ENCODE measurements at places on chromosomes 13 and 19. TPM values are rescaled to one million over a fixed set of nuclear protein-coding genes. Genes with fewer than 3 reads are reported as not detected.

DNA sequence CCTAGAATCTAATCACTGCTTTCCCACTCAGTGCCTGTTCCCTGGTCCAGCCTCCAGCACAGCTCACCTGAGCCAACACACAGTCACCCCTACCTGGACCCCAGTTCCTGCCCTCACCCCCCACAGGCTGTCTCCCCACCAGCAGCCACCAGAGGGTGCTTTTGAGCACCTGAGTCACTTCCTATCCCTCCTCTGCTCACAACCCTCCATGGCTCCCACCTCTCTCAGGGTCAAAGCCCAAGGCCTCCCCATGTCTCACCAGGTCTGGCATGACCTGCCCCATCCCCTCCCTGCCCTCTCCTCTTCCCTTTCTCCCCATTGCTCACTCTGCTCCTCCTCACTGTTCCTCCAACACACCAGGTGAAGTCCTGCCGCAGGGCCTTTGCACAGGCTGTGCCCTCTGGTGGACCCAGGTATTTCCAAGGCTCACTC lies 7.1 kb upstream of the DPP9 start:
- no peak overlapping the region for H3K27ac ChIP-seq
- H3K4me1 ChIP-seq, result no peaks in the 10 kb centered on the region
- no peaks in the 10 kb centered on the region for H3K36me3 ChIP-seq
- H3K4me3 ChIP-seq, result no peak overlapping the region
- no peaks in the 10 kb centered on the region for H3K27me3 ChIP-seq

GRCh38 chr13:51928231-51928630 lies 66.5 kb downstream of the CCDC70 start:
- no peaks in the 10 kb centered on the region for H3K36me3 ChIP-seq
- H3K27ac ChIP-seq, result no peak overlapping the region
- no peak overlapping the region for H3K4me3 ChIP-seq
- H3K27me3 ChIP-seq, result no peaks in the 10 kb centered on the region

DNA sequence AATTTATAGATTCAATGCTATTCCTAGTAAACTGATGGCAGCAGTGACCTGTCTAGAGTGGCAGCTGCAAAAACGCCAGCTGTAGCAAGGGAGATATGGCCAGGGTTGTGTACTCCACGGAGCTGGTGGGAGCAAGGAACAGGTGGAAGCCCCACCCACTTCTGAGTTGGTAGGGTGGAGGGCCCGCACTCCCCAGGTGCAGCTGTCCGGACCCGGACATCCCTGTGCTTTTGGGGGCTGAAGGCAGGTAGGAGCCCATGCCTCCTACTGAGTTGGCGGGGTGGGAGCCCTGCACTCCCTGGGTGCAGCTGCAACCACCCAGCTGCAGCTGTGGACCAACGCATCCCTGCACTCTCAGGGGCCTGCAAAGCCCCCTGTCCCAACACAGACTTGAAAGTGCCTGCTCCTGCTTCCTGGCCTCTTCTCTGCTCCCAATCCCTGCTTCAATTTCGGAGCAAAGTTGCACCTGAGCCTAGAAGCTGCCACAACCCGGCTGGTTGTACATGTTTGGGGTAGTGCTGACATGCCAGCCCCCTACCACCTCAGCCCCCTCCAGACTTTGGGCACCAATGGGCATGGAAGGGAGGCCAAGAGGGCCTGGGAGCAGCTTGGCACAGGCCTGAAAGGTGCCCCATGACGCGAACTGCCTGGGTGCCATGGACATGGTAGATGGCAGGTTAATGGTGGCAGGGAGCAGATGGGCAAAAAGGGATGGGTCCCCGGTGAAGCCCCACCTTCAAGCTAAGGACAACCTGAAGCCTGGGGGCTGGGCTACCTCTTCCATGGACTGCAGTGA lies 19.8 kb downstream of the UGGT2 start:
- no peaks in the 10 kb centered on the region for H3K27me3 ChIP-seq
- H3K4me1 ChIP-seq, result no peaks in the 10 kb centered on the region
- DNase-seq, result no peak
- H3K4me3 ChIP-seq, result no peak overlapping the region
- no peaks in the 10 kb centered on the region for H3K36me3 ChIP-seq

GRCh38 chr13:99741960-99742359 lies 229.6 kb downstream of the ZIC5 start:
- H3K27me3 ChIP-seq, result no peaks in the 10 kb centered on the region
- no peak overlapping the region for H3K4me3 ChIP-seq
- DNase-seq, result no peak
- H3K36me3 ChIP-seq, result no peaks in the 10 kb centered on the region

GRCh38 chr19:45047188-45047797 lies 8.4 kb downstream of the CLASRP start:
- H3K27me3 ChIP-seq, result no peaks in the 10 kb centered on the region
- no peak overlapping the region for H3K4me3 ChIP-seq
- DNase-seq, result no peak
- H3K36me3 ChIP-seq, result peaks cover 11% of the 10 kb centered on the region
- no peak overlapping the region for H3K27ac ChIP-seq

DNA sequence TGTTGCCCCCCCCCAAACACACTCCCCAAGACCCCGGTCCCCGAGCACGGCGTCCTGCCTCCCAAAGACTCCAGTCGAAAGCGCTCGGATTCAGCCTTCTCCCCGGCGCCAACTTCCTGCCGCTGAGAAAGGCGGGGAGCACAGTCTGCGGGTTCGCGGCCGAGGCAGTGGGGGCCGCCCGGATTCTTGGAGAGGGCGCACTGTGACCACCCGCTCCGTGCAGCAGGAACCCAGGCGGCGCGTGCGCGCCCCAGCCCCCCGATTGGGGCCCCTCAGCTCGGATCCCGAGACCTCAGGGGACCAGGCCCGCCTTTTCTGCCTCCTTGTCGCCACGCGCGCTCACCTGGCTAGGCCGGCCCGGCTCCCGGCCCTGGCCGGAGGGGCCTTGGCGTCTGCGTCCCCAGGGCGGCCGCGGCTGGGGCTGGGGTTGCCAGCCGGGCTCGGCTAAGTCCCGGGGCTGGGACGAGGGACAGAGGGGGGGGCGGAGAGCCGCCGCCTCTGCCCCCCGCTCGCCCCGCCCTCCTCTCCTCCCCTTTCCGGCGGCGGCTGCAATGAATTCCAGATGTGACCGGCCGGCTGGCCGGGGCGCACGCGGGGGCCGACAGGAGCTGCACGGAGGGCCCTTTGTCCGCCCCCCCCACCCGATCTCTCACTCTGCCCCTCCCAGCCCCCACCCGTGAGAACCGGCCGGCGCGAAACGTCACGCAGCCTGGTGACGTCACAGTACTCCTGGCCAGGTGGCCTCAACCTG lies at the start of gene S1PR2:
Gene S1PR2 (minus strand): TSS at position 471 of the 751 bp plus-strand sequence. CDS start 6,426 bp downstream, outside the sequence.
- H3K4me1 ChIP-seq, result peaks cover 10% of the 10 kb centered on the region
- H3K4me3 ChIP-seq, result peak within 1 kb of the TSS; percentile 75
- peak; percentile 75 for DNase-seq
- H3K27me3 ChIP-seq, result no peaks in the 10 kb centered on the region

DNA sequence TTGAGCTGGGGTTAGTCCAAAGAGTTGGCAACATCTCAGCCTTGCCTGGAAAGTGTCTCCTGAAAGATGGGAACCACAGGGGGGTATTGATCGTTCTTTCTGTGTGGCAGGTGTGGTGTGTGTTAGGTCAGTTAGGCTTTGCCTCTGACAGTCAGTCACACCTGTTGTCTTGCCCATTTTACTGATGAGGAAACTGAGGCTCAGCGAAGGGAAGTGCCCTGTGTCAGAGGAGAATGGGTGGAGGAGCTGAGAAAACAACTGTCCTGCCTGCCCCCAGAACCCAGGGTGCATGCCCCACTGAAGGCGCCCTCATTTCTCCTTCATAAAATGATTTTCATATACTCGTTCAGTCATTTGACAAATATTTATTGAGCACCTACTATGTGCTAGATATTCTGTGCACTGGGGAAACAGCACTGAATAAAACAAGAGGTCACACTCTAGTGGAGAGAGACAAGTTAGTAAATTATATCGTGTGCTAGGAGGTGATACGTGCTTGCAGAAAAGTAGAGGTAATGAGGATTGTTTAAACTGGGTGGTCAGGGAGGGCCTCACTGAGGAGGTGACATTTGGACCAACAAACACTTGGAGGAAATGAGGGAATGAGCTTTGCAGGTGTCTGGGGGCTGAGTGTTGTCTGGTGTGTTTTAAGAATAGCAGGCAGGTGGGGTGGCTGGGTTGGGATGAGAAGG lies 1.6 kb downstream of the FXYD5 start:
- no peaks in the 10 kb centered on the region for H3K27me3 ChIP-seq
- peak overlapping the region; percentile 92 for H3K27ac ChIP-seq
- peaks cover 46% of the 10 kb centered on the region for H3K4me1 ChIP-seq
- peaks cover 47% of the 10 kb centered on the region for H3K36me3 ChIP-seq

DNA sequence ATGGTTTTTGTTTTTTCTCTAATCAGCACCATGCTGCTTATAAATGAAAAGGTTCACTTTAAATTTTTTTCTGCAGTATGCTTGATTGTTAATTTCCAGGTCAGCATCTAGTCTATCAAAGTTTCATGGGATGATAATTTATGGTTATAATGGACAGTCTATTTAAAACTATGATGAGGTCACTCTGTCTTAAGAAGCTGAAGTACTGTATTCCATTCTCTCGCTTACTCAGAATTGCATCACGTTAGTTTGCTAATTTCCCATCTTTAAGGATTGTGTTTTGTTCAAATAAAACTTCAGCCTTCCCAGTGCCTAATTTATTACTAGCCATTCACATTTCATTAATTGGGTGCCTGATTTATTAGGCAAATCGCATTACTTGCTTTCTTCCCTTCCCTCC lies 94.3 kb downstream of the GPC6 start:
- no peaks in the 10 kb centered on the region for H3K27me3 ChIP-seq
- no peaks in the 10 kb centered on the region for H3K4me1 ChIP-seq
- DNase-seq, result no peak

GRCh38 chr13:59623206-59623915 lies 540.4 kb downstream of the DIAPH3 start:
- no peaks in the 10 kb centered on the region for H3K4me1 ChIP-seq
- no peak overlapping the region for H3K27ac ChIP-seq
- H3K27me3 ChIP-seq, result peaks cover 2% of the 10 kb centered on the region
- no peaks in the 10 kb centered on the region for H3K36me3 ChIP-seq
- H3K4me3 ChIP-seq, result no peak overlapping the region
- DNase-seq, result no peak

DNA sequence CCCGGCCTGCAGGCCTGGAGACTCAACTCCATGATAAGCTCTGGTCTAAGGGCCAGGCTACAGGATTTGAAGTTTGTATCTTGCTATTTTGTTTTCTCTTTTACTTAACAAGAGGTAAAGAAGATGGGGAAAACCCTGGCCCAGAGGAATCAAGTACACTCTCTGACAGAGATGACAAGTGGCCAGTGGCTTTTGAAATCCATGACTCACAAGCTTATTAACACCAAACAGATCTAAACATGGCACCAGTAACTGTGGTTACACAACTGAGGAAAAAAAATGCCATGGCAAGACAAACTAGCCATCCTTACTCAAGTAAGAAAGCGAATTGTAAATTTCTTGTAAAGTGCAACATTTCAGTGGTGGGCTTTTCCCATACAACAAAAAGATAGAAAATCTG lies 72.6 kb upstream of the SERTM1 start:
- H3K4me3 ChIP-seq, result no peak overlapping the region
- no peak for DNase-seq
- H3K27ac ChIP-seq, result no peak overlapping the region
- peaks cover 5% of the 10 kb centered on the region for H3K27me3 ChIP-seq
- no peaks in the 10 kb centered on the region for H3K4me1 ChIP-seq

DNA sequence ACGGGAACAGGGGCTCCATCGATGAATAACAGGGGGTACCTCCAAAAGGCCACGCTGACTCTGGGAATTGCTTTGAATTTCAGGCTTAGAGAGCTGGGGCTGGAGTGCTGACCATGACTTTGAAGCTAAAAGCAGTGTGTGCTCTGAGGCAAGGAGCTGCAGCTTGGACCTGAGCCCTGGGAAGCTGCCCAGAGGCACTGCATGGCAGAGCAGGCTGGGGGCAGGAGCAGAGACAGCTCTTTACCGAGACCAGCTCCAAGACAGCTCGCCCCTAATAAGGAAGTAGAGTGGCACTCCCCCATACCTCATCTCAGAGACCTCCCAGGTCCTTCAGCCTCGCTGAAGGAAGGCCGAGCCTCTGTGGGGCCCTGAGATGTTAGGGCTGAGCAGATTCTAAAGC lies 200.2 kb downstream of the COL4A1 start:
- no peak overlapping the region for H3K4me3 ChIP-seq
- no peak overlapping the region for H3K27ac ChIP-seq
- no peak for DNase-seq
- no peaks in the 10 kb centered on the region for H3K27me3 ChIP-seq
- H3K36me3 ChIP-seq, result no peaks in the 10 kb centered on the region
- H3K4me1 ChIP-seq, result no peaks in the 10 kb centered on the region

- no peak for DNase-seq
- H3K4me3 ChIP-seq, result no peak overlapping the region
- peaks cover 22% of the 10 kb centered on the region for H3K36me3 ChIP-seq
- H3K27me3 ChIP-seq, result no peaks in the 10 kb centered on the region
Observed at GRCh38 chr13:72823724-72824123, 41.8 kb downstream of the PIBF1 start.

DNA sequence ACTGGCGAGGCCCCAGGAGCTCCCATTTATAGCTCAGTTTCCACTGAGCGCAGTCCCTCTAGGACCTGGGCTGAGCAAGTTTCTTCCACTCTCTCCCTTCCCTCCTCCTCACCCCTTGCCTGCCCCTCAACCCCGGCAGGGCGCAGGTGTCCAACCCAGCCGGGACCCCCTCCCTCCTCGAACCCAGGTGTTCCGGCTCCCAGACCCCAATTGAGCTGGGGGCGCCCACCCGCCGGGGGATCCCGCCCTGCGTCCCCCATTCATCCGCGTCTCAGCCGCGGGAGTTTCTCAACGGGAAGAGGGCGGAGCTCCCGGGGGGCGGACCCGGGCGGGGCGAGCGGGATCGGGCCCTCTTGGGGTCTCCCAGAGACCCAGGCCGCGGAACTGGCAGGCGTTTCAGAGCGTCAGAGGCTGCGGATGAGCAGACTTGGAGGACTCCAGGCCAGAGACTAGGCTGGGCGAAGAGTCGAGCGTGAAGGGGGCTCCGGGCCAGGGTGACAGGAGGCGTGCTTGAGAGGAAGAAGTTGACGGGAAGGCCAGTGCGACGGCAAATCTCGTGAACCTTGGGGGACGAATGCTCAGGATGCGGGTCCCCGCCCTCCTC lies at the start of gene KIRREL2:
Gene KIRREL2 (plus strand): TSS at position 366 of the 604 bp plus-strand sequence. CDS start 209 bp downstream, at position 575.
- H3K36me3 ChIP-seq, result no peaks in the 10 kb centered on the region
- no peak for DNase-seq
- peaks cover 5% of the 10 kb centered on the region for H3K27me3 ChIP-seq
- peaks cover 26% of the 10 kb centered on the region for H3K4me1 ChIP-seq

DNA sequence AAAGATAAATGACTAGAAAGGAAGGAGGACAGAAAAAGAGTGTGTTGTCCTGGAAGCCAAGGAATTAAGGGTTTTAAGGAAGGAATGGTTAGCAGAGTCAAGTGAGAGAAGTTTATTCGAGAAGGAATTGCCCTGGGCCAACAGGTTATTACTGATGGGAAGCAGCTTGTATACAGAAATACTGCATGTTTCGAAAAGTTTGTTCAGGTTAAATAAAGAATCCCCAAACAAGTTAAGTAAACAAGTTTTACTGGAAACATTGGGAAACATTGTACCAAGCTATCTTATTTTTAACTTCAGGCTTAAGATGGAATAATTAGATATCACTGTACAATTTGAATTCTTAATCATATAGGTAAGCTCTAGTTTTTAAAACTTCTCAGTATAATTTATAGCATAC lies 28.2 kb upstream of the FBXL3 start:
- H3K4me3 ChIP-seq, result no peak overlapping the region
- DNase-seq, result no peak
- H3K27me3 ChIP-seq, result no peaks in the 10 kb centered on the region

UBE2L5 gene
- total RNA-seq, result not detected

ZNF787 gene
- 25.5 TPM for total RNA-seq

CELF5 gene
- total RNA-seq, result 0.49 TPM

SMAD9 gene
- total RNA-seq, result not detected

EVI5L gene
- 13.7 TPM for total RNA-seq

RFPL4A gene
- total RNA-seq, result not detected

KLK3 gene
- not detected for total RNA-seq

Data from T-cell (primary cell).